ENCODE measurements at places on chromosomes 2 and 18. TPM values are rescaled to one million over a fixed set of nuclear protein-coding genes. Genes with fewer than 3 reads are reported as not detected.

GRCh38 chr2:21535826-21536225 lies 412.1 kb downstream of the TDRD15 start:
- no peak for DNase-seq

GRCh38 chr2:222861411-222862105 lies 722 bp downstream of the ACSL3 start:
- peak; percentile 69 for DNase-seq

- DNase-seq: no peak
Observed at GRCh38 chr2:227826019-227826521, 12.4 kb downstream of the CCL20 start.

DNA sequence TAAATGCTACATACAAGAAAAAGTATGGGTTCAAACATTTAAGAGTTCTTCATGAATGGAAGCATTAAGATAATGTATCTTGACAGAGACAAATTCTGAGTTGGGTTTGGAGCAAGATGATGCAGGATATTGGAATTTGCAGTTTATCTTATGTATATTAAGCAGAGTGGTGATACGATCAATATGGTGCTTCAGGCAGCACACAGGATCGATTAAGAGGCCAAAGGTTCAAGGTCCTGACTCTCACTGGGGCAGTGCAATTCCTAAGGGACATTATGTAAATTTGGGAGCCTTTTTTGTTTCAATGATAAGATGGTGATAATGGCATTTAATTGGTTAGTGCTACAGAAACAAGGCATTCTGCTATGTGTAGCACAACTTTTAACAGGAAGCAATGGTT lies 381.9 kb downstream of the KCNJ3 start:
- no peak for DNase-seq

DNA sequence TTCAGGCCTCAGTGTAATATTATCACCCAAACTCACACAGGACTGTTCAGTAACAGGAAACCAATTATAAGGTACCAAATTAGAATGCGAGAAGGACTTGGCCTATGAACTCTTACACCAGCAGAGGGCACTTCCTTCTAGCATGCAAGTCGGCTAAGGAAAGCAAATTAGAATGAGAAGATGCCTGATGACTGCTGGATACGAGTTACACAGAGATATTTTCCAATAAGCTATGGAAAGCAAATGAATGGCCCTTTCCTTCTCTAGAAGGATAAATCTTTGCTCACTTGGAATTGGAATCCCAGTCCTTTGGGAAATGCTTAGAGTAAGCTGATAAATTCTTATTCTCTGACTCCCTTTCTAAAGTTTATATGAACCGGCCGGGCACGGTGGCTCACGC lies 109.8 kb downstream of the AP1S3 start:
- no peak for DNase-seq

DNA sequence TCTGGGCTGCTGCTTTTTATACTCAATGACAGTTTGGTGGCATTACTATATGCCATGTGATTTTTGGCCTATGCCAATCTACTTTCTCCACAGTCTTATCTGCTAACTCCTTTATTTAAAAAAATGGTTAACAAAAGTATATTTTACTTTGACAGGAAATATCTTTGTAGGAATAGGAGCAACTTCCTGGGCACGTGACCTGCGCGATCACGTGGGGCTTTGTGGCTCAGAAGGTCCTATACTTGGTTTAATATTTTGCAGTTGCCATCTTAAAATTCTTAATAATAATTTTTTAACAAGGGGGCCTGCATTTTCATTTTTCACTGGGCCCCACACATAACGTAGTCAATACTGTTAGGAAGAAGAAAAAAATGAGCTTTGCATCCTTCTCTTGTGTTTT lies 249.7 kb downstream of the ACTR3 start:
- no peak for DNase-seq

FEV gene
- total RNA-seq: not detected

DNA sequence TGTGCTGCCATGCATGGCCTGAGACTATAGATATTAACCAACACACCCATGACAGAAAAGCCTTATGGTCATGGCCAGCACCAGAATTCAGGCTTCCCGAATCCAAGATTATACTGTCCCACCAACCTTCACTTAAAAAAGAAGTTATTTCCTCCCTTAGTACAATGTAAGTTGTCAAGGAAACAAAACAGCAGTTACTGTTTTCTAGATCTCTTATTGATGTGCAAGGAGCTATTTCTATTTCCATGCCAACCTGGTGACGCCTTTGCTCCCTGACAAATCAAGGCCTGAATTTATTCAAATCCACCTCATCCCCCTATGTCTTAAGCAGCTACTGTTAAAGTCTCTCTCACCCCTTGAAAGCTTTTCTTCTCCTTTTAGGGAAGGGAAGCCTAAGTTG lies 249.3 kb downstream of the ZNF521 start:
- peak; percentile 52 for DNase-seq

- no peak for DNase-seq
Observed at GRCh38 chr18:38475686-38476085, 910.1 kb upstream of the CELF4 start.

CENPA gene
- total RNA-seq: 0.63 TPM

- no peak for DNase-seq
Observed at GRCh38 chr18:24482821-24483220, 22.4 kb downstream of the HRH4 start.

SKA1 gene
- total RNA-seq: 0.31 TPM

MYL12B gene
- total RNA-seq: 448 TPM

DNA sequence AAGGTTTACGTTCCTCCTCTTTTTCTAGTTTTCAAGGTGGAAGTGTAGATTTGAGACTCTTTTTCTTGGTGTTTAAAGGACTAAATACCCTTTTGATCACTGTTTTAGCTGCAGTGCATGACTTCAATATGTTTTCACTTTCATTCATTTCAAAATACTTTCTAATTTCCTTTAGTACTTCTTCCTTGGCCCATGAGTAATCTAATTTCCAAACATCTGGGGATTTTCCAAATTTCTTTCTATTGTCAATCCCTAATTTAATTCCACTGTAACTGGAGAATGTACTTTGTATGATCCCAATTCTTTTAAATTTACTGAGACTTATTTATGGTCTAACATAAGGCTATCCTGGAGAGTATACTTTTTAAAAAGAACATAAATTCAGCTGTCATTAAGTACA lies 3.8 kb upstream of the RHBDD1 start:
- DNase-seq: no peak

G6PC2 gene
- not detected for total RNA-seq

HSBP1L1 gene
- 26.0 TPM for total RNA-seq

DNA sequence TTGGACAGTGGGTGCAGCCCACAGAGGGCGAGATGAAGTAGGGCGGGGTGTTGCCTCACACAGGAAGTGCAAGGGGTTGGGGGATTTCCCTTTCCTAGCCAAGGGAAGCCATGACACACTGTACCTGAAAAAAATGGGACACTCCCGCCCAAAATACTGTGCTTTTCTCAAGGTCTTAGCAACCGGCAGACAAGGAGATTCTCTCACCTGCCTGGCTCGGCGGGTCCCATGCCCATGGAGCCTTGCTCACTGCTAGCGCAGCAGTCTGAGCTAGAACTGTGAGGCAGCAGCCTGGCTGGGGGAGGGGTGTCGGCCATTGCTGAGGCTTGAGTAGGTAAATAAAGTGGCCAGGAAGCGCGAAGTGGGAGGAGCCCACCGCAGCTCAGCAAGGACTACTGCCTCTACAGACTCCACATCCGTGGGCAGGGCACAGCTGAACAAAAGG lies 244.7 kb downstream of the NBAS start:
- DNase-seq: no peak

- DNase-seq: no peak
Observed at GRCh38 chr2:189367343-189367742, 73.9 kb upstream of the WDR75 start.

DNA sequence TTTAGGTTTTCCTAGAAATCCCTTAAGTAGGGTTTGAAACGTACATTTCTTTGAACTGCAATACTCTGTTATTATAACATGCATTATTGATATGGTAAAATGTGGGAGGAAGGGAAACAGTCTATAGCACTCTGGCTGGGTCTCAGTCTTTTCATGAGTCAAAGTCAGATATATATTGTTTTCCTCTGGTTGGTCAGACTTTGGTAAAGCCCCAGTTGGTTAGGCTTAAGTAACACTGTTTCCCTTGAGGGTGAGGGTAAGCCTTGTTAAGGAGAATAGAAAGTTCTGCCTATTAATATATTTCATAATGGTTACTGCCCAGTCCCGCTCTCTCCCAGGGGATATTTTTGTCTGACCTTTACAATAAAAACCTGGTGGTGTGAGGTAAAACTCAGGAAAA lies 44.7 kb upstream of the TNP1 start:
- DNase-seq: no peak
